ENCODE measurements at places on chromosomes 4 and X.

DNA sequence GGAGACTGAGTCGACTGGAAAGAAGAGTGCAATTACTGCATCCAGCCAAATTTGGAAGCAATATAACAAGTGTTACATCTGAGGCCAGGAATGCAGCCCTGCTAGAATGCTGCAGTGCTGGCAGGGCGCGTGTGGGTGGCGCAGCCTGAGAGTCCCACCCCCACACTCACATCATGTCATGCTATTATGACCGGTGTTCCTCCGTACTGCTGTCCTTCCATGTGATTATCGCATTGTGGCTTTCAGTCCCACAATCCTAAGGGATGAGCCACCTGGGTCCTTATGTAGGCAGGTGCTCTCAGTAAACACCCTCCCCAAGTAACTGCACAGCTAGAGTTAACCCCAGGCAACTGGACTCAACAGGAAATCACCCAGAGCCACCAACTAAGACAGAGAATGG is 122.6 kb upstream of the CPEB2 start:
- DNase-seq = no peak

DNA sequence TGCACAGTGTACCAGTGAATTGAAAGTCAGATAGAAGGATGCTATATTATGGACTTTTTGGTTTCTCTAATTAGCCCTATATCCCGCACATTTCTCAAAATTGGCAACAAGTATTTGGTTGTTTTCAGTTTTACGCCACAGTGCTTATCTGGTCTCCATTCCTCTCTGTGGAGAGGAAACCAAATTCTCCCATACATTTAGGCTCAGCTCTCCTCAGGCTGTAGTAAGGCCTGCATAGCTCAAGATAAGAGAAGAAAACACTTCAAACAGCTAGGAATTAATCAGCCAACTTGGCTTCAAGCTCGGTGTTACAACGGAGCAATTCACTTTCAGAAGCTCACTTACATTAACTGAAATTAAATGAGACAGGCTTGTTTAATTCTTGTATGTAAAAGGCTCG is 263.2 kb downstream of the PDHA2 start:
- DNase-seq = no peak

DNA sequence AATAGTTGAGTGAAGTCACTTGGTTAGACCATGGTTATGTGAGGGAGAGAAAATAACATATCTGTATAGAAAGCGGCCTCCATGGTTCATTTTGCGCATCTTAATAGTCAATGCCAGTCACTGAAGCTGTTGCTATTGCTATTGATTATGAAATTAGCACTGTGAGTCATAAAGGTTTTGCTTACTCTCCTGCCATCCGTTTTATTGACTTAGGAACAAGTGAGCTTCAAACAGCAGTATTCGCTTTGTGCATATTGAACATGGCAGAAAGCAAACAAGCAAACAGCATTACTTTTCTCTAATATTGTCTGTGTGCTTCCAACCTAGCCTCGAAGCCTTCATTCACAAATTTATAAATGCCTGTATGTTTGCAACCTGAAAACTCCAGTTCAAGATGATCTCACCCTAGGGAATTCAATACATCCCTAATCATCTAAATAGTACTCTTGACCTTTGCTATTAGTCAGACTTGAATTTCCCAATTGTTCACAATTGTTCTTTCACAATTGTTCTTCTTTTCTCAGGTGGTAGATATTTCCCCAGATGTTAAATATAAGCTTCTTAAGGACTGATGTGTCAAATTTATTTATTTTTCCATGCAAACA is 55.9 kb upstream of the GABRA2 start:
- DNase-seq = no peak

- DNase-seq = no peak
Measured at GRCh38 chrX:36198575-36198974, 279.0 kb downstream of the CFAP47 start.

DNA sequence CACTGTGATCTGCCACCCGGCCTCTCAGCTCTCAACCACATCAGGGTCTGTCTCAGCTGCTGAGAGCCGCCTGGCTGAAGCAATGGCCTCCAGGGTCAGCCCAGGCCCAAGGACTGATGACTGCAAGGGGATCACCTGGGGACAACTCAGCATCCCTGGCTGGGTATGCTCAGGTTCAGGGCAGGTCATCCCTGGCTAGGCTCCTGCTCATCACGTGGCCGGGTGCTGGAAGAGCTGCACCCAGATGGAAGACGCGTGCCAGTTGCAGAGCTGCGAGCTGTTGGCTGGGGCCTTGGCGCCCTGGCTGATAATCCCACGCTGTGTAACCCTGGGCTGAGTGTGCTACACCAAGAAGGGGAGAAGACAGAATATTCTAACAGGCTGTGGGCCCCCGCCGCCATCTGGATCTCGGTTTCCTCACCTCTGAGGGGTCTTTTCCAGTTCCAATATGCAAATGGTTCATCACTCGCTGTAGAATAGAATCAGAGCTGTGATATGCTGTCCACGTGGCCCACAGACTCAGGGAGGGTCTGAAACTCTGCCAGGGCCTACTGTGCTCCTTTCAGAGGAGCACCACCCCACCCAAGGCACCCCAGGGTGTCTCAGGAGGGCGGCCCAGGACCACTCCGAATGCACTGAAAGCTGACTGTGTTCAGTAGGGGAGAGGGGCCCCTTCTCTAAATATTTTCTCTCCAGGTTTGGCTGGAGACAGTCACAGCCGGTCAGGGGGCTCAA is 338.8 kb downstream of the BCOR start:
- no peak for DNase-seq

DNA sequence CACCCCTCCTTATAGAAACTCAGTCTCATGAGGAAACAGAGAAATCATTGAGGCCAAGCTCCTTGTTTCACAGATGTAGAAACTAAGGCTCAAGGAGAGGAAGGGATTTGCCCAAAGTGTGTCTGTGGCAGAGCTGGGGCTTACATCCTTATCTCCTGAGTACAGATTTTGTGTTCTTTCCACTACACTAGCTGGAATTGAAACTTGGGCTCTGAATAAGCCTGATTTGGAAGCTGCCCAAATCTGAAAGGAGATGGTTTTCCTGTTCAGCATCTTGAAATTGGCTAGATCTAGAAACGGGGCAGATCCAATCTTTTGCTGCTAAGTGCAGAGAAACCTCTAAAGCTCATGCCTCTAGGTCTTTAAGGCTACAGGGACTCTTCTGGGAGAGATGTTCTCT is 24.3 kb downstream of the AWAT2 start:
- DNase-seq = no peak
